ENCODE measurements at places on chromosomes 5 and 9.

DNA sequence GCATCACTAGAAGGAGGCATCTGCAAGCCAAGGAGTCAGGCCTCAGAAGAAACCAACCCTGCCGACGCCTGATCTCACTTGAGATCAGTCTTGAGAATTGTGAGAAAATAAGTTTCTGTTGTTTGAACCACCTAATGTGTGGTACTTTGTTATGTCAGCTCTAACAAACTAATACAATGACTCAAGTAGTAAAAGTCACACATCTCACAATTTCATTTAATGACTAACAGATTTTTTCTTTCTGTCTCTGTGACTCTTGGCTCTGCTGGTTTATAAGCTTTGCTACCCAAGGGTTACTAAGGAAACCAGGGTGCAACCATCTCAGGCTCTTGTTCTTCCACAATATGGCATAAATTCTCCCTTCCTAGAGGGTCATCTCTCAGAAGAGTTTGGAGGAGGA lies 315.8 kb upstream of the GRAMD2B start:
- no peak for DNase-seq

DNA sequence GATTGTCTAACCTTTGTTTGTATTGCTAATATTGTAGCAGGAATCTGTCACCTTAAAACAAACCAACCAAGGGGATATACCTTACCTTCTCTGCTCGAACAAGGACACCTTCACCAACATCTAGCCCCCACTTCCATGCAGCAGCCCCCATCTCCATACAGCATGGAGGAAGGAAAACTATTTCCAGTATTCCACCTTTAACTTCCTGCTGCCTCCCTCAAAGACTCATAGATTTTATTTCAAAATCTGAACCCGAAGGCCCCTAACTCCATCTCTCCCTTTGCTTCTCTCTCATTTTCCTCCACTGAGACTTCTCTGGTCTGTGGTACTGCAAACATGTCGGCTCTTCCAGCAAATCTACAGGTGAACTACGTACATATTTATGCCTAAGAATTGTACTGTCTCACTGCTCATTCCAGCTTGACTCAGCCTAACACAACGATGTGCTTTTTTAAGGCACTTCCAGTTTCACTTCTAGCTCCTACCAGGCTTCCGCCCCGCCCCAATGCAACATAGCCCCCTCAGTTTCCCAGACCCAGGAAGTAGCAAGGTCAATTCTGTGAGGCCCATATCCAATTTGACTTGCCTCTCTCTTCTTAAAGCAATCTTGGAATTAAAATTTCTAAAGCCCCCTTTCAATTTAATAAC lies 70.7 kb upstream of the RNF38 start:
- DNase-seq, result peak; percentile 18

- DNase-seq, result peak; percentile 61
Observed at GRCh38 chr5:138180183-138180782, 1.4 kb downstream of the KIF20A start.

DNA sequence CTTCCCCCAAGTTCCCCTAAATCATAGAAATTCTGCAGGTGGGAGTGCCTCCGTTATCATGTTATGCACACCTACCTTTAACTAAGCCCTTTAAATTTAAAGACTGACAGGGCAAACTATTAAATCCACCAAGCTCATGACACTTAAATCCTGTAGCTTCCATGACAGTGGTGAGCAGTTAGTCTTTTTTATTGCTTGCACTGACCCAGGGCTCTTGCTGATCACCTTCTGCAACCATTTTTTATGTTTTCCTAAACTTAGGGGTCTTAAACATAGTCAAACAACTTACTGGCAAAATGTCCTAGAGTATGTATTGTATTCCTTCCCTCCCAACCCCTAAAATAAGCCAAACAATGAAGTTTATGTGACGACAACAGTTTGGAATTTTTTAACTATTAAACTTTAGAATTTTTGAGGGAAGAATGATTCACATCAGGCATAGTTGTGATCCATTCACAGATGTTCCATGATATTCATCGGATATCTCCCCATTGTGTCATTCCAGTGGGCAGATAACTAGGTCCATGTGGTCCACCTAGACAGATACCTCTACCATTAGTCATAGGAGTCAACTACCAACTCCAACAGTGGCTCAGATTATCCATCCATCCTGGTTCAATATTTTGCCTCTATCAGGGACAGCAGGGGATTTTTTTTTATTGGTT lies 283.1 kb downstream of the ADAMTS6 start:
- DNase-seq, result no peak

DNA sequence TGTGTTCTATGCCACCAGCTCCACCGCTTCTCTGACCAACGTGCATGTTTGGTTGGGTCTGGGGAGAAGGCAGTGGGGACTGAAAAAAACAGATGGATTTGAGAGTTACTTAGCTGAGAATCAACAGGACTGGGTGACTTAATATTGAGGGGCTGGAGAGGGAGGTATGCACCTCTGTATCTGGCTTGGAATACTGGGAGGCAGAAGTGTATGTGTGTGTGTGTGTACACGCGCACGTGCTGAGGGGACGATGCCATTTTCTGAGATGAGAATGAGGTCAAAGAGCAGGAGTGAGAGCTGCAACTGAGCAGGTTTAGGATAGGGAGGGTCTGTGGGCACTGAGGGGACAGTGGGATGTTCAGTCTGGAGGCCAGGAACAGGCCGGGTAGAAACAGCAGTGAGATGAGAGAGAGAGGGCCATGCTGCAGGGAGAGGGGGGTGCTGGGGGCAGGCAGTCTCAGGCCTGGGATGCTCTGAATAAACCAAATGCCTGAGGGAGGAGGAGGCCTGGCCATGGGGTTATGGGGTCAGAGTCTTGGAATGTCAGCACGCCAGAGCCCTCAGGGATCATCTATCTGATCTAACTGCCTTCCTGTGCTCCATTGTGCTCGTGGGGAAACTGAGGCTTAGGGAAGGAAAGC lies 14.0 kb downstream of the PDGFRB start:
- no peak for DNase-seq

DNA sequence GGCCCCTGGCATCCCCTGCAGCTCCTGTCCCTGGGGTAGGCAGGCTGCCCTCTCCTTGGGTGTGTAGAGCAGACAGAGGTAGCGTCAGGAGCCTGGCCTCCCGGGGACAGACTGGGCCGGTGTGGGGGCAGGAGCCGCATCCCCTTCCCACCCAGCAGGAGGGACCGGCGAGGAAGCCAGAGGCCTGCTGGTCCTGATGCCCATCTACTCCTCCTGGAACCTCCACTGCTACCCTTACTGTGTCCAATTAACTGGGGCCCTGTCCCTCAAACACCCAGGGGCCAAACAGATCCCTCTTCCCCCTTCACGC lies 15.6 kb downstream of the RALGDS start:
- DNase-seq, result no peak

GRCh38 chr9:33166231-33167083 lies 679 bp downstream of the B4GALT1 start:
- peak; percentile 62 for DNase-seq

- DNase-seq, result no peak
Observed at GRCh38 chr5:150253416-150254208, 36.0 kb downstream of the CAMK2A start.

DNA sequence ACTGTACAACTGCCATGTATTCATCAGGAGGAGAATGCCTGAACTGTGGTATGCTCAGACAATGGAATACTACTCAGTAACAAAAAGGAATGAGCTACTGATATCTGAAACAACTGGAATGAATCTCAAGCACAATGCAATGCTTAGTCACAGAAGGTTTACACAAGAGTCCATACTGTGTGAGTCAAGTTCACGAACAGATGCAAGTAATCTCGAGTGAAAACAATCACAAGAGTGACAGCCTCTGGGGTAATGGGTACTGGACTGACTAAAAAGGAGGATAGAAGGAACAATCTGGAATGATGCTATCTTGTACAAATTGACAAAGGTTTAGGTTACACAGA lies 19.5 kb upstream of the GOLGA1 start:
- DNase-seq, result no peak

DNA sequence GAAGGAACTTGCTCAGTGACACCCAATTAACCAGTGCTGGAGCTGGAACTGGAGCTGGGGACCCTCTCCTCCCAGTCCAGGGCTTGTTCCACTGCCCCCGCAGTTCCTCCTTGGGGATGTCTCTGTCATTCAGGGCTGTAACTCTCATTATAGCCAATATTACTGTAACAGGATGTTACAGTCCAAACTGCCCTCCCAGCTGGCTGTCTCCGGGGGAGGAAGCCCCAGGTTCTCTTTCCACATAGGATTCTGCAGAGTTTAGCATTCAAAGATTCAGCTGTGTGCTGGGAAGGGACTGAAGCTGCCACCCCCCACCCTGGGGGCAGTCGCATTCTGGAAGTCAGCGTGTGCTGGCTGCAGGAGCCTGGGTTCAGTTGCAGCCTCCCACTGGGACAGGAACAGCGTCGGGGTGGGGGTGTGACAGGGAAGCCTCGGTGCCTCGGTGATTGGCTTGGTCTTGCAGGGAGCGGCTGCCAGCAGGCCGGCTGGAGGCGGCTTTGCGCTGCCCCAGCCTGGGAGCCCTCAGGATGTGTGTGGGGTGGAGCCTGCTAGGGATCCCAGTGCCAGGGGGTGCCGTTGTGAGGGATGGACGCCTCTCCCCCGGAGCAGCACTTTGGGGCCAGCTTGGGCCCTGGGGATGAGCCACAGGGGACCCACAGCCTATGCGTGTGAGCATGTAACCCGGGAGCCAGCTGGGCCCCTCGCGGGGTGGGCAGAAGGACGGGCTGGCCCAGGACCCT lies 101.1 kb downstream of the RGS3 start:
- DNase-seq, result no peak

DNA sequence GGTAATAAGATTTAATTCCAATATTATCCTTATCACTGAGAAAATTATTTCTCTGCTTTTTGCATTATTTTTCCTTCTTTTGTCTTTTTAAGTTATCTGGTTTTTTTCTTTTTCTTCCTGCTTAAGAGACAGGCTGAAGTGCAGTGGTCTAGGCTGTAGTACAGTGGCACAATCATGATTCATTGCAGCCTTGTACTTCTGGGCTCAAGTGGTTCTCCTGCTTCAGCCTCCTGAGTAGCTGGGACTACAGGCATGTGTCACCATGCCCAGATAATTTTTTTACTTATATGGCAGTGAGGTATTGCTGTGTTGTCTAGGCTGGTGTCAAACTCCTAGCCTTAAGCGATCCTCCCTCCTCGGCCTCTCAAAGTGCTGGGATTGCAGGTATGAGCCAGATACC lies 93.9 kb downstream of the SLC44A1 start:
- DNase-seq, result no peak

GRCh38 chr5:176489077-176489476 lies 40.9 kb downstream of the FAF2 start:
- DNase-seq, result no peak

- peak; percentile 48 for DNase-seq
Observed at GRCh38 chr5:80254767-80255430, 949 bp downstream of the SERINC5 start.

GRCh38 chr5:52449516-52449915 lies 338.2 kb upstream of the ITGA1 start:
- DNase-seq, result no peak

DNA sequence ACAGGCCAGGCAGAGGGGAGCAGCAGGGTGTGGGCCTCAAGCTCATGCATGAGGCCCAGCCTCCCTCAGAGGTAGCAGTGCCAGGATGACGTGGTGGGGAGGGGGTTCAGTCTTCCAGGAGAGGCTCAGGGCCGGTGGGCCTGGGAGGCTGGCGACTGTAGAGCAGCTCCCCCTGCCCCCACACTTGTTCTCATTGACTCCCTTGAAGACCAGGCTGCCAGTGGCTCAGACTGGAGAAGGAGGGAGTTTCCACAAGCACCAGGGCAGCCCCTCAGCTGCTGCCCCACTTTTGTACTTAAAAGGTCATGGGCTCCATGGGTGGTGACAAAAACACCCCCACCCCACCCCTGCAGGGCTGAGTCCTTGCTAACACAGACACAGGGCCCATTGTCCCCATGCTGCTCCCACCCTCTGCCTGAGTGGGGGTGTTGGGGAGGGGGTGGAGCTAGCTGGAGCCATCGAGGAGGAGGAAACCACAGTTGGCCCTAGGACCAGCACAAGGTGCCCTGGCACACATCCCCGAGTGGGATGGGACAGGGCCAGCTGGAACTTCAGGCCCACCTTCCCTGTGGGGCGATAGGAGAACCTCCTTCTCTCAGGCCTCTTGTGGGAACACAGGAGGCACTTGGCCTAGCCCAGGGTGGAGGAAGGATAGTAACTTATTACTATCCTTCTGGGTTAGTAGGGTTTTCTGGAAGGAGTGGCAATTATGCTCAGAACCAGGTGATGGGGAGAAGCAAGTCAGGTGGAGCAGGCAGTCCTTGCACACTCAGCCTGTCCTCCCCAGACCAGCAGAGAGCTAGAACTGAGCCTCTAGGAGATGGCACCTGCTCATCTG lies 10.7 kb downstream of the PDLIM4 start:
- no peak for DNase-seq

GRCh38 chr9:70532716-70533115 lies 118.3 kb upstream of the KLF9 start:
- no peak for DNase-seq

GRCh38 chr9:133207021-133207531 lies 2.0 kb downstream of the OBP2B start:
- DNase-seq, result no peak

GRCh38 chr9:16705111-16705604 lies 165.3 kb downstream of the BNC2 start:
- DNase-seq, result no peak

GRCh38 chr5:125655156-125655555 lies 768.1 kb upstream of the GRAMD2B start:
- no peak for DNase-seq

DNA sequence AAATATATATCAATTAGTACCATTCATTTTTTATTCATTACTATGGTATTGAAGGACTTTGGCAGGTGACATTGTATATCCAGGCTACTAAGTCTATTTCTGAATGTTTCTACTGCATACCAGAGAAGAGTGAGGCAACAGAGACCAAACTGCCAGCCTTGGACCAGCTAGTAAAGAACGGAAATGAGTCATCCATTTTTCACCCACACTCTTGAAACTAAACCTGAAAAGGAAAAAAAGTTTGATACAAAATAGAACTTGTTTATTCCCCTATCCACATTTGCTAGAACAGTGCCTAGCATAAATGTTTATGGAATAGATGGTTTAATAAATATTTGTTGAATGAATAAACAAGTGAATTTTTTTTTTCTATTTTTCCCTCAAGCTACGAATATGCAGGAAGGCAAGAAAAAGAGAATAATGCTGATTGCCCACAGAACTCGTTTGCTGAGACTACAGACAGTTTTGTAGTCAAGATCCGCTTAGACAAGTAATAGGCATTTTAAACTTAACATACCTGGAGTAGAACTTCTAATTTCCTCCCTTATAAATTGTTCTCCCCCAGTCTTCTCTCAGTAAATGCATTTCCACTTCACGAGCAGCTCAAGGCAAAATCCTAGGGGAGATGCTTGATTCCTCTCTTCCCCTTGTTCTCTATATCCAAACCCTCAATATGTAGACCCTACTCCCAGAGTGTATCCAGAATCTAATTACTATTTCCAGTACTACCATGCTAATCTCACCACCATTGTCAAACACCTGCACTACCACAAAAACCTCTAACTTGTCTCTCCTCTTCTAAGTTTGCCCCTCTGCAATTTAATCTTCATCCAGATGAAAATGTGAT lies 146.2 kb upstream of the RASA1 start:
- no peak for DNase-seq

DNA sequence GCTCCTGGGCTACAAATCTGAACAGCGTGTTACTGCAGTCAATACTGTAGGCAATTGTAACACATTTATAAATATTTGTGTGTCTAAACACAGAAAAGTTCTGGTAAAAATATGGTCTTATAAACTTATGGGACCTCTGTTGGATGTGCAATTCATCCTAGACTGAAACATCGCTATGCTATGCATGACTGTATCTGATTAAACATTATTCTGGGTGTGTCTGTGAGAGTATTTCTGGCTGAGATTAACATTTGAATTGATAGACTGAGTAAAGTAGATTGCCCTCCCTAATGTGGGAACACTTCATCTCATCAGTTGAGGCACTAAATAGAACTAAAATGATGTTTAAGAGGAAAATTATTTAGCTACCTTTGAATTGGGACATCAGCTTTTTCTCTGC lies 24.3 kb upstream of the PRDM9 start:
- no peak for DNase-seq

Measured in hematopoietic multipotent progenitor cell treated with erythropoietin and hydrocortisone succinate and interleukin-3 and kit ligand, for 17 days (in vitro differentiated cells).